Femur (tissue), 1 donor: ENCODE measurements at places on chromosomes 3 and 15.

DNA sequence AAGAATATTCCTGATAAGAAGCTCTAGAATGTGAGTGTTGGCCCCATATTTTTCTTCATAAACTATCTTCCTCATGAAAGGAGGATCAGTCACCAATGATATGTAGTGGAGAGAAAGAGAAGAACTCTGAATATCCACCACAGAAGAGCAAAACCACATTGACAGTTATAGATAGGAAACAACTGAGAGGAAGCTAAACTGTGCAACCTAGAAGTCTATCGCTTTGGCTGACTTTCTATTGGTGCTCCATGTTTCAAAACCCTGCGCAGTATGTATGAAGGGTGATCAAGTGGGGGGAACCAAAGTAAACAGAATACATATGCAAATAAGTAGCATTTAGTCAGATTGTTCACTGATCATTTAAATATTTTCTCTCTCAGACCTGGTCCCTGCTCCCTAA, 41.0 kb upstream of the ZNF280D start:
- DNase-seq: no peak

DNA sequence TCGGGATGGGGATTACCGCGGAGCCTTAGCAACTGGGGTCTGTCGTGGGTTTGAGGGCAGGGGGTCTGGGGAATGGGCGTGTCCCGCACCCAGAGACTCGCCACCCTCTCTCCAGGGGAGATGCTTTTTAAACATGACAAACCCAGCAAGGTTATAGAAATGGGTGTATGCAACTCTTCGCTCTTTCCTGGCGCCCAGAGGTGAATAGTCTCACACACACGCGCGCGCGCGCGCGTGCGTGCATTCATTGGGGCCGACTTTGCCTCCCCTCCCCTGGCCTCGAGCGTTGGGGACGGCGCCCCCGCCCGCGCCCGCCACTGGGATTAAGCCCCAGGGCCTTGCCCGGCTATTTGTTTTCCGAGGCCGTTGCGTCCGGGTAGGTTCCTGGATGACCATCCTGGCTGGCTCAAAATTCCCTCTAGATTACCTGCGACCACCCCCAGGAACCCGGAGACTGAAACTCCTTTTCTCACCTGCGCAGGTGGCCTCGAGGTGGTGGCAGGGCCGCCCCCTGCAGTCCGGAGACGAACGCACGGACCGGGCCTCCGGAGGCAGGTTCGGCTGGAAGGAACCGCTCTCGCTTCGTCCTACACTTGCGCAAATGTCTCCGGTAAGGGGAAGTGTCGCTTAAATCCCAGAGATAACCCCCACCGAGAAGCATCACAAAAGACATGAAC, 777 bp downstream of the GPR160 start:
- no peak for DNase-seq

DNA sequence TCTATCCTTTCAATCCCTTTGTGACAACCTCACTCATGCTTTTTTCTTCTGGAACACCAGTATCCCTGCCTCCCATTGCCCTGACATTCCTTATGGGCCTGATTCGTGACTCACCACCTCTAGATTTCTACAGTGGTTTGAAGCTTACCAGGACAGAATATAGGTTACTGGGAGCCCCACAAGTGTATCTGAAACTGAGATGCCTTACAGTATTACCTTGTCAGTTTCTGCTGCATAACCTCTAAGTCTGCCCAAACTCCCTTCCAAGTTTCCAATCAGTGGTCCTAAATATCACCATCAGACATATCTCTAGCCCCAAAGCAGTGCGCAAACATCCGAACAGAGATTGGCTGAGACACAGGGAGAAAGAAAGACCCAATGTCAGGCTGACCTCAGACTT, 5.6 kb downstream of the CPB1 start:
- no peak for DNase-seq

GRCh38 chr3:32453346-32453745, 49.3 kb downstream of the CMTM6 start:
- DNase-seq: no peak

DNA sequence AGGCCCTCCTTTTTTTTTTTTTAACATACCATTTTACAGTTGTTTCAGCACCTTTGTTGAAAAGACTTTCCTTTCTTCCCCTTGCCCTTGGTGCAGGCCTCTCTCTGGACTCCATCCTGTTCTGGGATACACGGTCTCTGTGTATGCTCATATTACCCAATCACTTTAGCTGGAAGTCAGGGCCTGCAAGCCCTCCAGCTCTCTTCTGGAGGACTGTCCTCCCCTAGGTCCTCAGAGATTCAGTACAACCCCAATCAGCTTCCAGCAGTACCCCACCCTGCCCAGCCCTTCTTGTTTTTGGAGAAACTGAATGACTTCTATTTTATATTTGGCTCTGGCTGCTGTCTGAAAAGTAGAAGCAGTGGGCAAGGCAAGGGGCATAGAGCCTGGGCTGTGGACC, 270.8 kb downstream of the KLF13 start:
- no peak for DNase-seq

- DNase-seq: no peak
Observed at GRCh38 chr3:108320746-108321350, 24.5 kb downstream of the HHLA2 start.

- no peak for DNase-seq
Observed at GRCh38 chr3:97658668-97659285, 105.8 kb upstream of the ARL6 start.

GRCh38 chr3:62582495-62583172, 209.3 kb upstream of the FEZF2 start:
- no peak for DNase-seq

DNA sequence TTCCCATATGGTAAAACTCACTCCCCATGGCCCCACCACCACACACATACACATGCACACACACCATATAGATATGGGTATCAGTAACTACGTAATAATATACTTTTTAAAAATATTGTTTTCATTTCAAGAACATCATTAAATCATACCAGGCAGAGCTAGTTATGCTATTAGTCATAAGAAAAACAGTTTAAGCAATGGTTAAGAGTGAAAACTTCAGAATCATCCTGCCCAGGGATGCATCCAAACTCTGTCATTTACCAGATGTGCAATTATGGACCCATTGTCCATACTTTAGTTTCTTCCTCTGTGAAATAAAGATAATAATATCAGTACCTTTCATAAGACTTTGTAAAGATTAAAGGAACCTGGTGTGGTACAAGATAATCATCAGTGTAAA, 608.3 kb downstream of the RBMS3 start:
- DNase-seq: no peak

DNA sequence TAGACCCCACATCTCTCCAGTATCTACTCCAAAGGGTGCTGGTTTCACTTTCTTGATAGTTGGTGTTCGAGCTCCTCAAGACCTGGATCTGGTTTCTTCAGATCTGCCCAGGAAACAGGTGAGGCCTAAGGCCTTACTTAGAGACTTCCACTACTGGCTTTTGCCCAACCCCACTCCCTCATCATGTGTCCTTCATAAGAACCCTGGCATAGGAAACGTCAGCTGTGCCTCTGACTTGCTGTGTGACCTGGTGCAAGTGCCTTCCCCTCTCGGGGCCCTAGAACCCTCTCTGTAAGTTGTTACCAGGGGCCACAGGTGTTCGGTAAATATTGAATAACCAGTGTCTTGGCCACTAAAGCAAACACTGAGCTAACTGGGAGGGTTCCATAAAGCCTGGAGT, 3.9 kb downstream of the OXTR start:
- no peak for DNase-seq
